ENCODE measurements at places on chromosomes 2 and 18. TPM values are rescaled to one million over a fixed set of nuclear protein-coding genes. Genes with fewer than 3 reads are reported as not detected.
A peak's percentile ranks its signal among the peaks of the same experiment; 100 is the strongest.

The SPATS2L gene
- total RNA-seq: 27.8 TPM

The PRSS56 gene
- not detected for total RNA-seq

The RBKS gene
- total RNA-seq: 4.1 TPM

The SKOR2 gene
- total RNA-seq: not detected

DNA sequence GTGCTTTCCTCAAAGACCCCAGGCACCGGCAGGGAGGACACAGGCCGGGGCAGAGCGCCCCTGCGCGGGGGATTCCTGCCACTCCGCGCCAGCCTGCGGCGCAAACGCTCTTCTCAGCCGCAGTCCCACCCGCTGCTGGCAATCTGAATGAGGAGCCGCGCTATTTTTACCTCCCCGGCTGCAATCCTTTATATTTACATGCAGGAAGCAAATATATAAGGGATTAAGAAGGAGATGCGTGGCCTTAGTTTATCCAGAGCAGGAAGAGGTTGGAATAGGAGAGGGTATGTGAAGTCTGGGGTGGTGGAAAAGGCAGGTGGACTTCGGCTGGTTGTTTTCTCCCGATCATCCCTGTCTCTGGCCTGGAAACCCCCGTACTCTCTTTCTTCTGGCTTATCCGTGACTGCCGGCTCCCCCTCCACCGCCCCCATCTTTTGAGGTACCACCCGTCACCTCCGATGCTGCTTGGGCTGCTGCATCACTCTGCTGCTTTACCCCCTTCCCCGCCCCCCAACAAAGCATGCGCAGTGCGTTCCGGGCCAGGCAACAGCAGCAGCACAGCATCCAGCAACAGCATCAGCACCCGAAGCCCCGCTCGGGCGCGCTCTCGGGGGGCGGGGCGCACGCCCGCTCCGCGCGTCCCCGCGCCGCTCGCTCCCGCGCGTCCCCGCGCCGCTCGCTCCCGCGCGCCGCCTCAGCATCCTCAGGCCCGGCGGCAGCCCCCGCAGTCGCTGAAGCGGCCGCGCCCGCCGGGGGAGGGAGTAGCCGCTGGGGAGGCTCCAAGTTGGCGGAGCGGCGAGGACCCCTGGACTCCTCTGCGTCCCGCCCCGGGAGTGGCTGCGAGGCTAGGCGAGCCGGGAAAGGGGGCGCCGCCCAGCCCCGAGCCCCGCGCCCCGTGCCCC is at the start of gene ADAM23:
Gene ADAM23, plus strand, starts transcription at position 700 of the 902 bp plus-strand sequence. CDS start 335 bp downstream, outside the sequence.
- H3K36me3 ChIP-seq: no peaks in the 10 kb centered on the region
- DNase-seq: peak; percentile 38
- H3K4me1 ChIP-seq: peaks cover 16% of the 10 kb centered on the region
- H3K27ac ChIP-seq: no peak within 1 kb of the TSS
- H3K4me3 ChIP-seq: peak within 1 kb of the TSS; percentile 82

GRCh38 chr18:13163167-13163927 is 55.2 kb upstream of the LDLRAD4 start:
- H3K27me3 ChIP-seq: no peaks in the 10 kb centered on the region
- H3K27ac ChIP-seq: no peak overlapping the region
- no peaks in the 10 kb centered on the region for H3K4me1 ChIP-seq
- DNase-seq: no peak
- no peaks in the 10 kb centered on the region for H3K36me3 ChIP-seq
- H3K4me3 ChIP-seq: no peak overlapping the region

- peaks cover 25% of the 10 kb centered on the region for H3K4me1 ChIP-seq
- no peaks in the 10 kb centered on the region for H3K36me3 ChIP-seq
- H3K4me3 ChIP-seq: no peak overlapping the region
- DNase-seq: peak; percentile 68
- H3K27ac ChIP-seq: peak overlapping the region; percentile 72
- no peaks in the 10 kb centered on the region for H3K27me3 ChIP-seq
Observed at GRCh38 chr2:119428488-119429224, 3.0 kb upstream of the TMEM37 start.

DNA sequence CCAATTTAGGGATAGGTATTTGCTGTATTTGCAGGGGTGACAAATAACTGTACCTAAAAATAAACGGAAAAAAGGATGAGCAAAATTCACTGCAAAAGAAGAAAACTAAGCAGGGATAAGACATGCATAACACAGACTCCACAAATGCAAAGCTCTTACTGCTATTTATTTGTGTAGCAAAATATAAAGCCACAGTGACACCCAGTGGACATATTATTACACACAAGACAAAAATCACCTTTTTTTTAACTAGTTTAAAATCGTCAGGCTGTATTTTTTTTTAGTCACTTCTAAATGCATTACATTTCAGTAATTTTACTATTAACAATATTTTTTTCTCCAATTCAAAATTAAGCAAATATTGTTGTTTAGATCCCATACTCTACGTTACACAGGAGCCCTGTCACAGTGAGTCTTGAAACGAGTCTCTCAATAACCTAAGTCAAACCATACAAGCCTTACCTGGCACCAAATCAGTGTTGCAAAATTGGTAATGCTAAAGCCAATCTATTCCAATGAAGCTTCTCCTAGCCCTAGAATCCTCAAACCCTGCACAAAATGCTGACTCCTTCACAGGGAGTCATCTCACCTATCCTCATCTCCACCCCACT is 23.7 kb downstream of the METTL4 start:
- no peaks in the 10 kb centered on the region for H3K4me1 ChIP-seq
- H3K27ac ChIP-seq: no peak overlapping the region
- H3K36me3 ChIP-seq: no peaks in the 10 kb centered on the region
- no peaks in the 10 kb centered on the region for H3K27me3 ChIP-seq
- peak; percentile 80 for DNase-seq

- H3K4me1 ChIP-seq: no peaks in the 10 kb centered on the region
- no peak overlapping the region for H3K27ac ChIP-seq
- no peak for DNase-seq
- H3K36me3 ChIP-seq: no peaks in the 10 kb centered on the region
- H3K4me3 ChIP-seq: no peak overlapping the region
- no peaks in the 10 kb centered on the region for H3K27me3 ChIP-seq
Observed at GRCh38 chr2:206323033-206323432, 48.6 kb downstream of the ZDBF2 start.

GRCh38 chr2:213129311-213129710 is 22.1 kb downstream of the IKZF2 start:
- no peak overlapping the region for H3K27ac ChIP-seq
- peaks cover under 1% of the 10 kb centered on the region for H3K4me1 ChIP-seq
- H3K27me3 ChIP-seq: no peaks in the 10 kb centered on the region
- H3K4me3 ChIP-seq: no peak overlapping the region
- DNase-seq: no peak
- no peaks in the 10 kb centered on the region for H3K36me3 ChIP-seq

DNA sequence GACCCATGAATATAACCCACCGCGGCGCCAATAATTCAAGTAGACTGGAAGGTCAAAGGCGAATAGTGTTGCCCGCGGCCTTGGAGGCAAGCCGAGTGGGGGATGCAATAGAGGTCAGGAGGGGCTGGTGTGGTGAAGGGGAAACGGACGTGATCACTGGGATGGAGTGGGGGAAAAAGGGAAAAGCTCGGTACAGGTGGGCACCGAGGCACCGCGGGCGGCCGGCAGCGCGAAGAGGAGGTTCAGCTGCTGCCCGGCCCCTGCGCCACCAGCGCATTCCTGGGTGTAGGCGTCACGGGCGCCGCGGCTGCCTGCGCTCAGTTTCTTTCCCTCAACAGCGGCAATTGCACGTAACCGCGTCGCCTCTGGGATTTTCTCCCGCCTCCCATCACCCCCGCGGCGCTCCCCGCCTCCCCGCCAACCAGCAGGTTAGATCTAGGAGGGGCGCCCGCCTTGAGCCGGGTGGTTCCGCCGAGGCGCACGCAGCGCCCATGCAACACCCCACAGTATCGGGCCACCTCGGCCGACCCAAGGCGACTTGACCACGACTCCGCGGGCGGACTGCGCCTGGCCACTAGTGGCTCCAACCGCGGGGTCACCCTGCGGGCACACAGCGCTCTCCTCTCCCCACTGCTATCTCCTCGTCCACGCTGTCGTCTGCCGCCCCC is 1.5 kb downstream of the RND3 start:
- no peaks in the 10 kb centered on the region for H3K36me3 ChIP-seq
- DNase-seq: peak; percentile 73
- H3K27me3 ChIP-seq: no peaks in the 10 kb centered on the region
- peak overlapping the region; percentile 70 for H3K27ac ChIP-seq
- peak overlapping the region; percentile 64 for H3K4me3 ChIP-seq
- peaks cover 9% of the 10 kb centered on the region for H3K4me1 ChIP-seq

DNA sequence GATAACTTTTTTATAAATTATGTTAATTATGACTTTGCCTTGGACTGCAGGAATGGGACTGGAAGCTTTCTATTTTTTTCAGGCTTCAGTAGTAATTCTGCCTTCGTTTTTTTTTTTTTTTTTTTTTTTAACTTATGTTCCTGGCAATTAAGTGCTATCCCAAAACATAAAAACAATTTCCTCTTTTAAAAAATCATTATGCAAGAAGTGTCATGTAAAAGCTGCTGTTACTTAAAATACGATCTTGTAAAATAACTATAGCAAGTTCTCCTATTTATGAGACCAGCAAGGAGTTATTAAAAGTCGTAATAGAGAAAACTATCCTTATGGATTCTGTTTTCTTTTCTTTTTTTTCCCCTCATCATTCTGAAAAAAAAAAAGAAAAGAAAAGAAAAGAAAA is 301.6 kb upstream of the FBXO11 start:
- DNase-seq: no peak
- no peak overlapping the region for H3K27ac ChIP-seq
- H3K27me3 ChIP-seq: no peaks in the 10 kb centered on the region
- no peaks in the 10 kb centered on the region for H3K36me3 ChIP-seq
- H3K4me1 ChIP-seq: peaks cover 11% of the 10 kb centered on the region

GRCh38 chr2:180358458-180358857 is 351.4 kb upstream of the CWC22 start:
- DNase-seq: no peak
- H3K4me3 ChIP-seq: no peak overlapping the region
- no peak overlapping the region for H3K27ac ChIP-seq
- no peaks in the 10 kb centered on the region for H3K36me3 ChIP-seq
- H3K27me3 ChIP-seq: no peaks in the 10 kb centered on the region
- no peaks in the 10 kb centered on the region for H3K4me1 ChIP-seq

Data from cardiac muscle cell (in vitro differentiated cells and primary cell).